Activated CD4-positive, alpha-beta T cell treated with anti-CD3 and anti-CD28 coated beads, Interleukin-2, amount 10 ng/mL, durations not matched to agents 24 days and 14 days (primary cell): ENCODE measurements at places on chromosomes 12 and 14. TPM values are rescaled to one million over a fixed set of nuclear protein-coding genes. Genes with fewer than 3 reads are reported as not detected.

Gene GLT1D1
- 2.2 TPM in 2 replicates for total RNA-seq

Gene SMIM41
- 0.19 TPM in 1 of 2 replicates, not detected in the other for total RNA-seq

Gene IFNG-AS1
- total RNA-seq, result not detected in 2 replicates

Gene WNT1
- total RNA-seq, result not detected in 2 replicates

GRCh38 chr14:77579065-77579464, 37.4 kb downstream of the SPTLC2 start:
- no peak for DNase-seq

Gene CCDC196
- not detected in 2 replicates for total RNA-seq

Gene SDR9C7
- not detected in 2 replicates for total RNA-seq

GRCh38 chr14:69519204-69520100, 34.9 kb downstream of the PLEKHD1 start:
- DNase-seq, result no peak

Gene ALDH1L2
- total RNA-seq, result 1.3 and 1.5 TPM in 2 replicates

DNA sequence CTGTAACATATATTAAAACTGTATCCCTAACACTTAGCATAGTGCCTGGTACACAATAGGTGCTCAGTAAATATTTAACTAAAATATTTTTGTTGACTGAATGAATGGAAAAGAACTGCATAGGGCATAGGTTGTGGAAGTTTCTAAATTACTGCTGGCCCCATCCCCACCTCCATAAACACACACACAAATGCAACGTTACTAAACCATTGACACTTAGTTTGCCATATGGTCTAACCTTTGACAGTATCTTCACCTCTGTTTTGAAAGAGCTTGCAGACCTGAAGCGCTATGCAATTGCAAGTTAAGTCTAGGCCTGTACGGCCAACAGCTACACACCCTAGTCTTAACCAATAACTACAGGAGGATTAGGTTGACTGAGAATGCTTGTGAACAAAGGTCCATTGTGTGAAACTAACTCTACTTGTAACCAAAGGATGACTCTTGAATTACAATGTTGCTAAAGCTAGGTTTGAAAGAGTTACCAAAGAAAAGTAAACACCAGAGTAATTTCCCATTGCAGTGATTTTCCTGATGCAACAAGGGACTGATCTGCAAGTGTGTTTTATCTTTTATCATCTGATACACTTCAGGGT, 924 bp upstream of the MANSC1 start:
- DNase-seq, result no peak

DNA sequence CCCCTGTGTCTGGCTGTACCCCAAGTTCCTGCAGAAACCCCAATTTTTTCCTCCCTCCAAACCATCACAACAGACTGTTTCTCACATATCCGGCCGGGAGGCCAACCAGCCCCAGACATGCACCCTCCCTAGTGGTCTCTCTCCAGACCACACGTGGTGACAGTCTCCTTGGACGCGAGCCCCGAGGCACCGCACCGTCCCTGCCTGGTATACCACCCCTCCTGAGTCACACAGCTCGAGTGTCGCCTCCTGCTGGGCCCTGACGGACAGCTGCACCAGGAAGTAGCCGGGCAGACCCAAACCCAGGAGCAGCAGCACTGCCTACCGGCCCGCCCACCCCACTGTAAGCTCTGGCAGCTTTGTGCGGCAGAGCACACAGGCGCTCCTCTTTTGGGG, 97.4 kb downstream of the RFLNA start:
- DNase-seq, result no peak

- peak; percentile 73 for DNase-seq
Measured at GRCh38 chr12:114684098-114684869, at the start of gene TBX3. TBX3 (minus strand) TSS chr12:114684175; CDS start chr12:114683200, 975 bp downstream.

DNA sequence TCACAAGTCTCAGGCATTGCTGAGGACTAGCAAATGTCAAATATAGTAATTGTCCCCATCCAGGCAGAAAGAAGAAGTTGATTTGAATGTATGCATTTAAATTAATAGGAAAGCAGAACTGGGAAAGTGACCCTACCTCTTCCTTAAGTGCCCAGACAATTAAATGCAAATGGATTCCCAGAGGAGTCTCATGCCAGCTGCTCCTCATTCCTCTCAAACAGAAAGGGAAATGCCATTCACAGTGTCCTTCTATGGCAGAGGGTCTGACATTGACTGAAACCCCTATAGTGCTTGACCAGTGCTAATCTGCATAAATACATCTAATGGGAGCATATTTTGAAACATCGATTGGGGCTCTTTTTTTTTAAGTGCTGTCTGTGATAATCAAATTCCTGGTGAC, 292.4 kb upstream of the SEL1L start:
- no peak for DNase-seq

Gene CFAP54
- 0.09 TPM in 2 replicates for total RNA-seq

GRCh38 chr14:52150162-52150561, 81.3 kb upstream of the NID2 start:
- DNase-seq, result no peak

DNA sequence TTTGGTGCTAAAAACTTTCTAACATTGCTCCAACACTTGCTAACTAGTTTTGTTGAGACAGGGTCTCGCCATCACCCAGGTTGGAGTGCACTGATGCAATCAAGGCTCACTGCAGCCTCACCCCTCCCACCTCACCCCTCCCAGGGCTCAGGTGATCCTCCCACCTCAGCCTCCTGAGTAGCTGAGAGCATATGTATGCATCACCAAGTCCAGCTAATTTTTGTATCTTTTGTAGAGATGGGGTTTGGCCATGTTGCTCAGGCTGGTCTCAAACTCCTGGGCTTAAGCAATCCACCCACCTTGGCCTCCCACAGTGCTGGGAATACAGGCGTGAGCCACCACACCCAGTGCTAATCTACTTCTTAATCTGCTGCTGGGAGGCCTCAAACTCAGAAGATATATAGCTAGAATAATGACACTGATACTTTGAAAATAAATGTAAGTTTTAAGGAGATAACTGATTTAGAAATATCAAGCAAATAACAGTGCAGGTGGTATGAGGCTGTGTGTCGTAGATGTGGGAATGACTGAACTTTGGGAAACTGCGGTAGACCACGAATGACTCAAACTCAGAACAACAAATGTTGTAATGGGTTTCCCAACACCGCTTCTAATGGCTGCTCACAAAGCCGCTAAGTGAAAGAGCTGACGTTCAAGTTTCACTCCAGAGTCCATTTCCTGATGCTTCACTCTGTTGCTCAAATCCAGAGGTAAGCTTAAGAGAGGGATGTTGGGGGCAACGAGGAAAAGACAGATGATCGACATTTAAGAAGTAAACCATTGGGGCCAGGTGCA, 10.0 kb downstream of the TMCC3 start:
- peak; percentile 86 for DNase-seq

- DNase-seq, result no peak
Measured at GRCh38 chr12:119457271-119457670, 122.7 kb downstream of the CCDC60 start.

GRCh38 chr12:76820888-76821482, 57.1 kb downstream of the ZDHHC17 start:
- no peak for DNase-seq

DNA sequence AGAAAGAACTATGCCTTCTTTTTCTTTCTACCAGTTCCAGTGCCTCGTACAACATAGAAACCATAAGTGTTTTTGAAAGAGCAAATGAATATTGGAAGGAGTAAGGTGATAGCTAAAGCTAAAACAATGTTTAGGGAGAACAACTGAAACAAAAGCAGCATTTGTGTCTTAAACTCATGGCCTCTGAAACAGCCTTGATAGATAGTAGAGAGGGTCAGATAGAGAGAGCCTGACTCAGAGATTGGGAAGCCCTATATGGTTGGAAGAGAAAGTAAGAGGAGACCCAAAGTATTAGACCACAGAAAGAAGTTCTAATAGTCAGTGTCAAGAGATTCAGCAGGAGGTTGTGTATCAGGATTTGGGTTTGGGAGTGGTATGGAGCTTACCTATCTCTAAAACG, 79.6 kb upstream of the IFNG-AS1 start:
- no peak for DNase-seq

DNA sequence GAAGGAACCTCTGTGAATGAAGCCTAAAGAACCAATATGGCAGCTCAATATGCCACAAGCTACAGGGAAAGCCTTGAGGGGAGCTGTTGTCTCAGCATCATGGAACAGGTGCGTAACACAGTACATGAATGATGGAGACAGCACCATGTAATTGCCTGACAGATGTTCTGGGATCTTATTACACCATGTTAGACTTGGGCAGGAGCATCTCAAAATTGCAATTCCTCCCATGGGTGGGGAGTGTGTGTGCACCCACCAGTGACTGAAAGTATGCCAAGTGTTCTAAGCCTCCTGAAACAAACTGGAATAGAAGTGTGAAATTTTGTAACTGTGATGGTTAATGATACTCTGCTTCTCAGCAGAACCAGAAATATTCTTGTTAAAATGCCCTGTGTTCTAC, 151.0 kb upstream of the SRRM4 start:
- DNase-seq, result no peak

- no peak for DNase-seq
Measured at GRCh38 chr12:3170423-3171194, 93.4 kb downstream of the TSPAN9 start.

- no peak for DNase-seq
Measured at GRCh38 chr12:27517546-27517945, 6.5 kb upstream of the PPFIBP1 start.

- no peak for DNase-seq
Measured at GRCh38 chr12:105667973-105668743, 337.7 kb downstream of the C12orf75 start.

Gene ARF6
- 154 and 160 TPM in 2 replicates for total RNA-seq

DNA sequence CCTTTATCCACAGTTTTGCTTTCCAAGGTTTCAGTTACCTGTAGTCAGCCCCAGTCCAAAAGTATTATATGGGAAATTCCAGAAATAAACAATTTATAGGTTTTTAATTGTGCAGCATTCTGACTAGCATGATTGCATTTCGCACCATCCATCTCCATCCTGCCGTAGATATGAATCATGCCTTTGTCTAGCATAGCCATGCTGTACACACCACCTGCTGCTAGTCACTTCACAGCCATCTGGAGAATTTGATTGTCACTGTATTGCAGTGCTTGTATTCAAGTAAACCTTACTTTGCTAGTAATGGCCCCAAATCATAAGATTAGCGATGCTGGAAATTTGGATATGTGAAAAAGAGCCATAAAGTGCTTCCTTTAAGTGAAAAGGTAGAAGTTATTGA, 36.0 kb downstream of the MUCL1 start:
- DNase-seq, result no peak

Gene PLD4
- 0.07 and 0.21 TPM in 2 replicates for total RNA-seq

Gene OR4E2
- total RNA-seq, result not detected in 2 replicates
